Ascending aorta (tissue), 2 donors: ENCODE measurements at places on chromosomes 4 and X.

DNA sequence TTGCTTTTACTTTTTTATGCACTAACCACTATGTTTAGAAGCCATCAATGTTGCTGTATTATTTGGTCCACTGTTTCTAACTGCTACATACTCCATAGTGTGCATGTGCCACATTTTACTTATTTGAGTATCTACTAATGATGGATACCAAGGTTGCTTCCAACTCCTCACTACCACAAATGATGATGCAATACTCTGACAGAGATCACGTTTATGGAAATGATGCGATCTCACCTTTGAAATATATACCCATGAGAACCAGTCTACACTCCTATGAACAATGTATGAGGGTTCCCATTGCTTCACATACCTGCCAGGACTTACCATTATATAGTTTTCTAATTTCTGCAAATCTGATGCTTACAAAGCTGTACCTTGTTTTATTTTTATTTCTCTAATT lies 44.2 kb downstream of the HUWE1 start:
- H3K36me3 ChIP-seq, result peaks cover 46% of the 10 kb centered on the region
- H3K4me3 ChIP-seq, result no peak overlapping the region
- DNase-seq, result no peak
- H3K27ac ChIP-seq, result no peak overlapping the region

- no peak for DNase-seq
- no peak overlapping the region for H3K4me3 ChIP-seq
- H3K27me3 ChIP-seq, result no peaks in the 10 kb centered on the region
- no peaks in the 10 kb centered on the region for H3K36me3 ChIP-seq
- H3K27ac ChIP-seq, result no peak overlapping the region
- no peaks in the 10 kb centered on the region for H3K4me1 ChIP-seq
These were observed 62.5 kb upstream of the HOPX start for GRCh38 chr4:56743550-56743949.

GRCh38 chr4:16083241-16084191 lies at the start of gene PROM1:
TSS of gene PROM1 (minus strand) at chr4:16084023. CDS start at chr4:16075906, 8,117 bp downstream.
- H3K27ac ChIP-seq, result no peak within 1 kb of the TSS
- no peak for DNase-seq

DNA sequence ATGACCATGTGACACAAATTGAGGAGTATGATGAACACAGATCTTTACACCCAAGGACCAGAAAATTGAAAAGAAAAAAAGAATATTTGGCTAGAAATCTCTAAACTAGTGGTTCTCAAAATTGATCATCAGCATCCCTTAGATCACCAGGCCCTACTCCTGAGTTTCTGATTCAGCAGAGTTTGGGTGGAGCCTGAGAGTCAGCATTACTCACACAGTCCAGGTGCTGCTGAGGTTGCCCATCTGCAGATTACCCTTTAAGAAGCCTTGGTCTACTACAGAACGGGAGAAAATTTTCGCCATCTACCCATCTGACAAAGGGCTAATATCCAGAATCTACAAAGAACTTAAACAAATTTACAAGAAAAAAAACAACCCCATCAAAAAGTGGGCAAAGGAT lies 182.8 kb downstream of the MOSPD2 start:
- no peak for DNase-seq
- no peaks in the 10 kb centered on the region for H3K27me3 ChIP-seq
- H3K27ac ChIP-seq, result no peak overlapping the region
- no peaks in the 10 kb centered on the region for H3K4me1 ChIP-seq
- no peaks in the 10 kb centered on the region for H3K36me3 ChIP-seq

GRCh38 chrX:11081511-11081910 lies 29.6 kb upstream of the HCCS start:
- H3K36me3 ChIP-seq, result no peaks in the 10 kb centered on the region
- H3K27me3 ChIP-seq, result no peaks in the 10 kb centered on the region
- no peak for DNase-seq
- no peak overlapping the region for H3K4me3 ChIP-seq
- no peak overlapping the region for H3K27ac ChIP-seq
- H3K4me1 ChIP-seq, result no peaks in the 10 kb centered on the region

GRCh38 chr4:81601358-81601694 lies 129.6 kb upstream of the RASGEF1B start:
- no peaks in the 10 kb centered on the region for H3K27me3 ChIP-seq
- no peak for DNase-seq
- H3K4me1 ChIP-seq, result no peaks in the 10 kb centered on the region
- H3K36me3 ChIP-seq, result no peaks in the 10 kb centered on the region
- H3K27ac ChIP-seq, result no peak overlapping the region

DNA sequence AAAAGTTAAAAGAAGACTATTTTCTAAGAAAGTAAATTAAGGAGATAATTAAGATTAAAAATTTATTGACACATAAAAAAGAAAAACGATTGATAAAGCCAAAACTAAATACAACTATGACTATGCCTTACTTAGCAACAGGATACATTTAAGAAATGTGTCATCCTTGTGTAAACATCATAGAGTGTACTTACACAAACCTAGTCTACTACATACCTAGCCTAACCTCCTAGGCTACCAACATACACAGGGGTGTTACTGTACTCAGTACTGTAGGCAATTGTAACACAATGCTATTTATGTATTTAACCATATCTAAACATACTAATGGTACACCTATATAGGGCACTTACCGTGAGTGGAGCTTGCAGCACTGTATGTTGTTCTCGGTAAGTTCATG lies 108.3 kb downstream of the ANXA10 start:
- H3K27ac ChIP-seq, result no peak overlapping the region
- DNase-seq, result no peak
- H3K27me3 ChIP-seq, result no peaks in the 10 kb centered on the region

DNA sequence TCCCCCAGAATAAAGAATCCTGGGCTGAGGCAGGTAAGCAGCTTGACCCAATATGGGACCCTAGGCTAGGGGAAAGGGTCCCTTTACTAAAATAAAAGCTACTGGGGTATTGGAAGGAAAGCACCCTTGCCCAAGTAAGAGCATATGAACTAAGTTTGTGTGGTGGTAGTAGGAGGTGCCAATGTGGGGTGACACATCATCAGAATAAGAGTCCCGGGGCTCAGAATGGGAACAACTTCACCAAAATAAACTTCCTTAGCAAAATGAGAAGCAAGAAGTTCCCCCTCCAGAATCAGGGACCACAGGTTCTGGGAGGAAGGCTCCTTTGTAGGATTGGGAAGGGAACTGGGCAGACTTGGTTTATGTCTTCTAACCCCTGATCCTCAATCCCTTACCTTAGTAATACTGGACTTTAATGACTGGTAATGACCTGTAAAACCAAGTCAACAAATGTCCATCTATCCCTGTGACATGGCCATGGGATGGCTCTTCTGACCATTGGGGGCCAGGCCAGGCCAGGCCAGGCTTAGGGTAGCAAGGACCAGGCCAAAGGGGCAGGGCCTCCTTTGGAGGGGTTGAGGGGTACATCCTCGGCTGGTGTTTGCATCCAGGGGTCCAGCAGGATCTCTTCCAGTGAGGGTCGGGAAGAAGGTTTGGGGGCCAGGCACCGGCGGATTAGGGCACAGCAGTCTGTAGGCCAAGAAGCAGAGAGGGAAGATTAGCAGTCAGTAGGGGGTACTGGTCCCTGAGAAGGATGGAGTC lies 2.3 kb upstream of the SLC35A2 start:
- no peaks in the 10 kb centered on the region for H3K27me3 ChIP-seq
- no peak overlapping the region for H3K4me3 ChIP-seq
- peaks cover 3% of the 10 kb centered on the region for H3K4me1 ChIP-seq

- H3K36me3 ChIP-seq, result no peaks in the 10 kb centered on the region
- no peak for DNase-seq
- H3K27me3 ChIP-seq, result no peaks in the 10 kb centered on the region
- no peak overlapping the region for H3K27ac ChIP-seq
These were observed 319.1 kb downstream of the GPAT3 start for GRCh38 chr4:83855044-83855443.

GRCh38 chrX:107597264-107597663 lies 31.0 kb upstream of the PRPS1 start:
- H3K27me3 ChIP-seq, result no peaks in the 10 kb centered on the region
- no peaks in the 10 kb centered on the region for H3K36me3 ChIP-seq
- H3K4me1 ChIP-seq, result no peaks in the 10 kb centered on the region
- DNase-seq, result no peak

- H3K27me3 ChIP-seq, result no peaks in the 10 kb centered on the region
- H3K4me1 ChIP-seq, result no peaks in the 10 kb centered on the region
- no peaks in the 10 kb centered on the region for H3K36me3 ChIP-seq
- H3K27ac ChIP-seq, result no peak overlapping the region
These were observed 31.1 kb downstream of the PGRMC2 start for GRCh38 chr4:128256539-128256938.

DNA sequence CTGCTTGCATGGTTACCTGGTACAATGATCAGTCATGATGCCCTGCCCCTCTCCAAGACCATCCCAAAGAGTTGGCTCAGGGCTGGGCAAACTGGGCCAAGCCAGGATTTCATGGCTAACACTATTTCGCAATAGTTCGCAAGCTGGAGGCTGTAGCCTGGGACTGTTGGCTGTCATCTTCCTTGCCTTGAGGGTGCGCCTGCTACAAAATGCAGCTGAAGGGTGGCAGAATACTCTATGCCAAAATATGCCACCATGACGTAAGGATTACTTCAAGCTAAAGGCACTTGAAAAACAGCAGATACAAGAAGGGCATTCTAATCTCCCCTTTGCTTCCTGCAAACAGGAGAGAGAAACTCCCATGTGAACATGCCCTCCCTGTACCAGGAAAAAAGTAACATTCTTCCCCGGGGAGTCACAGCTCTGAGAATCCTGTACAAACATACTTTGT lies 21.0 kb downstream of the SAT1 start:
- DNase-seq, result peak; percentile 75
- H3K4me3 ChIP-seq, result no peak overlapping the region
- no peaks in the 10 kb centered on the region for H3K4me1 ChIP-seq
- peak overlapping the region; percentile 24 for H3K27ac ChIP-seq

- H3K27ac ChIP-seq, result no peak overlapping the region
- no peaks in the 10 kb centered on the region for H3K36me3 ChIP-seq
- no peak for DNase-seq
- no peaks in the 10 kb centered on the region for H3K27me3 ChIP-seq
- peak overlapping the region; percentile 44 for H3K4me3 ChIP-seq
- no peaks in the 10 kb centered on the region for H3K4me1 ChIP-seq
These were observed 229.6 kb upstream of the AGTR2 start for GRCh38 chrX:115940888-115941332.
